Activated CD8-positive, alpha-beta T cell treated with anti-CD3 and anti-CD28 coated beads for 36 hours (primary cell): ENCODE measurements at places on chromosomes 2 and 18. TPM values are rescaled to one million over a fixed set of nuclear protein-coding genes. Genes with fewer than 3 reads are reported as not detected.
A peak's percentile ranks its signal among the peaks of the same experiment; 100 is the strongest.

Gene STAT4
- 72.2 TPM for total RNA-seq

GRCh38 chr2:64018701-64019082 is 536 bp downstream of the VPS54 start:
- peak overlapping the region; percentile 96 for H3K4me3 ChIP-seq
- H3K27ac ChIP-seq, result peak overlapping the region; percentile 94
- H3K27me3 ChIP-seq, result no peaks in the 10 kb centered on the region
- peak; percentile 53 for DNase-seq
- H3K36me3 ChIP-seq, result peaks cover 8% of the 10 kb centered on the region

Gene REG1A
- total RNA-seq, result not detected

DNA sequence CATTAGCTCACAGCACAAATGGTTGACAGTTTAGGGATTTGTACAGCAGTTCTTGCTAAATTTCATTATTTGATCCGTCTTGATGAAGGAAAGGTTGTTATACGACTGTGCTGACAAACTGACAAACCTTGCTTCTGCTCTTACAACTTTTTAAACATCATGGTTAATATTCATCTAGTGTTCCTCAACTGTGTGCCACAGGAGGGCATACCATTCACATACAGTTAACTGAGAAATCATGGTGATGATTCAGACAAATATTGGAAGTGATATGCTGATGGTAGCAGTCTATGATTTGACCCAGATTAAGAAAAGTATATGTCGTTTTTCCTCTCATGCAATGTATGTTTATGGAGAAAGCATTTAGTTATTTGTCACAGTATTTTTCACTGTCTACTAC is 129.8 kb upstream of the FSIP2 start:
- H3K36me3 ChIP-seq, result no peaks in the 10 kb centered on the region
- DNase-seq, result no peak
- no peaks in the 10 kb centered on the region for H3K4me1 ChIP-seq
- no peak overlapping the region for H3K27ac ChIP-seq

Gene SULT1C2
- not detected for total RNA-seq

DNA sequence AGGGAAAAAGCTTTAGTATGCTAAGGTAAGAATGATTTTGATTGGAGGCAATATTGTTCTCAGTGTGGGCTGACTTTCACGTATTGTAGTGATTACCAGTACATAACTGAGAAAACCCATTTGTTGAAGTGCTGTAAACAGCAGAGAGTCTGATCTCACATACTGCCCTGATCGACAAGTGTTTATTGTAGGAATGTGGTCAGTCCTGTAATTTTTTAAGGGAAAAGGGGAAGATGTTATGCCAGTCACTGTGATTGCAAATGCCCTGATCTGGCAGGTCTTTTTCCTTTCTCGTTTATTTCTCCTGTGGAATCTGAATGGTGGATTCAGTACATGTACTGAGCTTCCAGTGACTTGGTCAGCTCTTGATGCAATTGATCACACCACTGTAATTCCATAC is 11.5 kb downstream of the SPATS2L start:
- peaks cover 7% of the 10 kb centered on the region for H3K4me1 ChIP-seq
- H3K4me3 ChIP-seq, result no peak overlapping the region
- H3K27me3 ChIP-seq, result peaks cover 7% of the 10 kb centered on the region
- no peak overlapping the region for H3K27ac ChIP-seq

Gene DOK6
- not detected for total RNA-seq

DNA sequence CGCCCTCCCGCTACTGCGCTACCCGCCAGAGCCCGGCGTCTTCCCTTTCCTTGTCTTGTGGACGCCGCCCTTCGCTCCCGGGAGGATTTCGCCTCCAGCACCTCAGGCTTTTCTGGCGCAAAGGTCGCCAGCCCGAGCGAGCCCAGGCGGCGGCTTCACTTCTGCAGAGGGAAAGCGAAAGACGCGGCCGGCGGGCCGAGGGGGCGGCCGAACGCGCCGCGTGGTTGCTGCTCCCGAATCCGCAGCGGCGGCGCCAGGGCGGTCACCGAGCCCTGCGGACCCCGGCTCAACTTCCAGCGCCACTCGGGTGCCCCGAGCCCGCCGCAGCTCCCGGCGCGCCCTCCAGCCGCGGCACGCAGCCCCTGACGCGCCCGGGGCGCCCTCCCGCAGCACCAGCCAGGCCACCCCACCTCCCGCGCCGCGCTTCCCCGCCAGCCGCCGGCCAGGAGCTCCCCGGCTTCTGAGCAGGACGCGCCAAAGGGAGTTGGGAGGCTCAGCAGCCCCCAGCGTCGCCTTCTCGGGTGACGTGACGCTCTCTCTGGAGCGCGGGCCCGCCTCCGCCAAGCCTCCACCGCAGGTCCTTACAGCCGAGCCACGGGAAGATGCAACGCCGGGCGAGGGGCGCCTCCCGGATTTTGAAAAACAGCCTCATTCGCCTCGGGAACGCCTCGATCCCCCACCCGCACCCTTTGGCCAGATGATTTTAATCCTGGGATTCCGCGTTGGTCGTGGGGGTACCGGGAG is 84.9 kb upstream of the EPB41L3 start:
- DNase-seq, result peak; percentile 12
- peaks cover 3% of the 10 kb centered on the region for H3K4me1 ChIP-seq
- H3K36me3 ChIP-seq, result no peaks in the 10 kb centered on the region
- peak overlapping the region; percentile 62 for H3K4me3 ChIP-seq

GRCh38 chr2:10407432-10407831 is 40.7 kb downstream of the ODC1 start:
- peaks cover 51% of the 10 kb centered on the region for H3K36me3 ChIP-seq
- no peaks in the 10 kb centered on the region for H3K27me3 ChIP-seq
- peaks cover 66% of the 10 kb centered on the region for H3K4me1 ChIP-seq

DNA sequence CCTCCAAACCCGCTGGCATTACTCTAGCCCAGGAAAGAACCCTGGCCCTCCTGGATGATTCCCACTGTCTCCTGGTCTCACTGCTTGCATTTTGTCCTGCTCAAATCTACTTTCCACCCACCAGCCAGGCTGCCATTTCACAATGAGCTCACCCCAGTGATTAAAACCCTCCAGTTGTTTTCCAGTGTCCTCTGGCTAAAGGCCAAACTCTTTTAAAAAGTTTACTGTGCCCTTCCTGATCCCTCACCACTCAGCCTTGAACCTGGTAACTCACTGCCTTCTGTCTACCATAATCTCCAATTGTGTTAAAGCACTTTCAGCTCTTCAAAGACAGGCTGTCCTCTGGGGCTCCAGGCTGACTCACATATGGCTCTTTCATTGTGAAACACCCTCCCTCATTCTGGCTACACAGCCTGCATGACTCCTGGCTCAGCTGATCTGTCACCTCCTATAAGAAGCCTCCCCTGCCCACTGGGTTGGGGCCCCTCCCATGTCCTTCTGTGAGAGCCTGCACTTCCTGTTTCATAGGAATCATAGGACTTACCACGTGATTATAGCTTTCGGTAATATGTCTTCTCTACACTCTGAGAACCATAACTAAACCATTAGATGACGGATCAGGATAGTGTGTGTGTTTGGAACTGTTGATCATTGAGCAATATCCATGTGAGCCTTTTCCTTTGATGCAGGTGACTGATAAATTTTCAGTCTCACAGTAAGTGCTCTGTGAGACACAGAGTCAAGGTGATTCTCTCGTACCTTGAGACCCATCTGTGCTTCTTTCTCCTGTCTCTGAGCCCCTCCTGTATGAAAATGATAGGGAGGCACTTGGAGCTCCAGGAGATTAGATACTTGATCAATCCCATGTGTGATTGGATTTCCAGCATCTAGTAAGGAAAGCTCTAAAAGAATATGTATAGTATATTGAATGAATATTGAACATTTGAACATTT is 590.8 kb upstream of the ID2 start:
- no peaks in the 10 kb centered on the region for H3K36me3 ChIP-seq
- H3K27ac ChIP-seq, result no peak overlapping the region
- no peaks in the 10 kb centered on the region for H3K4me1 ChIP-seq
- DNase-seq, result peak; percentile 86
- no peaks in the 10 kb centered on the region for H3K27me3 ChIP-seq

GRCh38 chr2:98170076-98170475 is 83.1 kb downstream of the VWA3B start:
- no peak overlapping the region for H3K27ac ChIP-seq
- no peak for DNase-seq
- H3K4me1 ChIP-seq, result no peaks in the 10 kb centered on the region
- H3K4me3 ChIP-seq, result no peak overlapping the region
- peaks cover 26% of the 10 kb centered on the region for H3K27me3 ChIP-seq

- no peaks in the 10 kb centered on the region for H3K27me3 ChIP-seq
- no peak overlapping the region for H3K27ac ChIP-seq
- DNase-seq, result no peak
- H3K4me1 ChIP-seq, result no peaks in the 10 kb centered on the region
- peaks cover 31% of the 10 kb centered on the region for H3K36me3 ChIP-seq
These were observed 78.9 kb upstream of the NT5C1B start for GRCh38 chr2:18668221-18668620.

GRCh38 chr2:196487417-196487816 is 152.1 kb upstream of the CCDC150 start:
- H3K27me3 ChIP-seq, result peaks cover 17% of the 10 kb centered on the region
- no peak overlapping the region for H3K27ac ChIP-seq
- no peak overlapping the region for H3K4me3 ChIP-seq
- H3K4me1 ChIP-seq, result no peaks in the 10 kb centered on the region

DNA sequence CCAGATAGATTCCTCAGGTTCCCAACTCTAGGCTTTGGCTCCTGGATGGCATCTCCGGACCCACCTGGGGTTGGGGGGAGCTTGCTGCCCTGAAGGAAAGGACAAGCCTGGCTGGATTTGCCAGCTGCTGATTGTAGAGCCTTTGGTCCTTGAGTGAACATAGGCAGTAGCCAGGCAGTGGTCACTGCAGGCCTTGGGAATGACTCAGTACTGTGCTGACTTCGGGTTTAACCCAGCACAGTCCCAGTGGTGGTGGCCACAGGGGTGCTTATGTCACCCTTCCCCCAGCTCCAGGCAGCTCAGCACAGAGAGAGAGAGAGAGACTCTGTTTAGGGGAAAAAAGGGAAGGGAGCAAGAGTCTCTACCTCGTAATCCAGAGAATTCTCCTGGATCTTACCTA is 27.7 kb upstream of the ACTR2 start:
- H3K27ac ChIP-seq, result no peak overlapping the region
- H3K27me3 ChIP-seq, result peaks cover 2% of the 10 kb centered on the region
- DNase-seq, result no peak
- H3K4me1 ChIP-seq, result no peaks in the 10 kb centered on the region

Gene SLC4A3
- not detected for total RNA-seq

GRCh38 chr2:231680992-231681852 is 27.1 kb upstream of the PTMA start:
- H3K4me3 ChIP-seq, result peak overlapping the region; percentile 47
- H3K27ac ChIP-seq, result peak overlapping the region; percentile 34
- DNase-seq, result no peak
- H3K36me3 ChIP-seq, result no peaks in the 10 kb centered on the region
- H3K27me3 ChIP-seq, result peaks cover 19% of the 10 kb centered on the region

DNA sequence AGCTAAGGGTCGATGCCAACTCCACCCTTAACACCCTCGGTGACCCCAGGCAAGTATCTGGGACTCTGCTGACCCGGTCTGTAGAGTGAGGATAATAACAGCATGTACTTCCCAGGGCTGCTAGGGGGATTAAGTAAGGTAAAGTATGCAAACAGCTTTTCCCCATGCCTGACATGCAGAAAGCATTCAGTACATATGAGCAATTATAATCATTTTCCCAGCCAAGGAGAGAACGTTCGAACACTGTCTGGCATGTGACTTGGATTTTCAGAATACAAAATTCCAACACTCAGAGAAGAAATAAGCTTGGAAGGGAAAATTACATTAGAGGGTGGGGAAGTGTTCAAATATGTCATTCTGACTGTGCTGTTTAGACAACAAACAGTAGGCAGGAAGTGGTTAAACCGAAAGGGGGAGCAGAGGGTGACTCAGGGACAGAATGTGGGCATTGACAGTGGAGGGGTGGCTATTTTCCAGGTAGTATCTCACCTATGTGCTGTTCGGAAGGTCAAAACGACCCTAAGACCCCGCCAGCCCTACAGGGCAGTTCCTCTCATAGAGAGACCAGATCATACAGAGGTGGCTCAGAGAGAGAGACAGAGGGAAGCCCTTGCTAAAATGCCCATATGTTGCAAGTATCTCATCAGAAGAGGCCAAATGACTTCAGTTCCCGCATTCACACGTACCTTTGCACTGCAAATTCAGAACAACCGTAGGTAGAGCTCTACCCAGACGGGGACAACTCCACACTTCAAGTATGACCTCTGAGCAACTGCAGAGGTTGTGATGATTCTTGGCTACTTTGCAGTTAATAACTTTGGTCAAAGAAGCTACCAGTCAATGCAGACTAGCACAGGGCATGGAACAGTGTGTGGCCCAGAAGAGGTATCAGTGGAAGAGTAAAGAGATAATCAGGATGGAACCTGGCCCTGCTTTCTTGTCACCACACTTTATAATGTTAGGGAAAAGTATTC is 14.8 kb downstream of the ASPRV1 start:
- H3K36me3 ChIP-seq, result no peaks in the 10 kb centered on the region
- no peak overlapping the region for H3K4me3 ChIP-seq
- peaks cover 37% of the 10 kb centered on the region for H3K4me1 ChIP-seq
- peak overlapping the region; percentile 40 for H3K27ac ChIP-seq
- H3K27me3 ChIP-seq, result no peaks in the 10 kb centered on the region

DNA sequence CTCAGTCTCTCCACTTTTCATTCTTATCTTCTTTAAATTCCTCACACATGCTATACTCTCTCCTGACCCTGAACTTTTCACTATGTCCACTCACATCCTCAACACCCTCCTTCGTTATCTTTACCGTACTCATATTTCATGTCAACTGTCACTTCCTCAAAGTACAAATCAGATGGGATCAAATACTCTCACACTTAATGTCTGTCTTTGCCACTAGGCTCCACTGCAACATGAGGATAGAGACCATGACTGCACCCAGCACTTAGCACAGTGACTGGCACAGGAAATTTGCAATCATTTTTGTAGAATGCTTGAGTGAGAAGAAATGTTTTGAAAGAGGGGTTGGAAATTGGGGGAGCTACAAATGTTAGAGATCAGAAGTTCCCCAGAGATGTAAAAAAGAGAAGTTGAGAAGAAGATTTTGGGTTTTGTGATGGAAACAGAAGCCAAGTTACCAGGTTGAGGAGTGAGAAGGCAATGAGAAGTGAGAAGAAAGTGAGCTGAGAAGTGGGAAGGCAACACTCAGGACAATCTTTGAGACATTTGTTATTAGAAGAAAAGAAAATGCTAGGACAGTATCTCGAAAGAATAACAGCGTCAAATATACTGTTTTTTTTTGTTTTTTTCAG is 87.0 kb downstream of the CCDC141 start:
- no peaks in the 10 kb centered on the region for H3K4me1 ChIP-seq
- DNase-seq, result no peak
- no peak overlapping the region for H3K27ac ChIP-seq
- no peaks in the 10 kb centered on the region for H3K27me3 ChIP-seq
- peaks cover 12% of the 10 kb centered on the region for H3K36me3 ChIP-seq
- H3K4me3 ChIP-seq, result no peak overlapping the region
